Right hindlimb (tissue), 1 donor: ENCODE measurements at places on chromosomes 16 and 17.

GRCh38 chr16:77711775-77712174, 10.5 kb upstream of the NUDT7 start:
- no peak for DNase-seq

GRCh38 chr17:82704886-82705285, 6.4 kb upstream of the RAB40B start:
- no peak for DNase-seq

- DNase-seq = no peak
Measured at GRCh38 chr17:13643180-13643579, 41.5 kb upstream of the HS3ST3A1 start.

DNA sequence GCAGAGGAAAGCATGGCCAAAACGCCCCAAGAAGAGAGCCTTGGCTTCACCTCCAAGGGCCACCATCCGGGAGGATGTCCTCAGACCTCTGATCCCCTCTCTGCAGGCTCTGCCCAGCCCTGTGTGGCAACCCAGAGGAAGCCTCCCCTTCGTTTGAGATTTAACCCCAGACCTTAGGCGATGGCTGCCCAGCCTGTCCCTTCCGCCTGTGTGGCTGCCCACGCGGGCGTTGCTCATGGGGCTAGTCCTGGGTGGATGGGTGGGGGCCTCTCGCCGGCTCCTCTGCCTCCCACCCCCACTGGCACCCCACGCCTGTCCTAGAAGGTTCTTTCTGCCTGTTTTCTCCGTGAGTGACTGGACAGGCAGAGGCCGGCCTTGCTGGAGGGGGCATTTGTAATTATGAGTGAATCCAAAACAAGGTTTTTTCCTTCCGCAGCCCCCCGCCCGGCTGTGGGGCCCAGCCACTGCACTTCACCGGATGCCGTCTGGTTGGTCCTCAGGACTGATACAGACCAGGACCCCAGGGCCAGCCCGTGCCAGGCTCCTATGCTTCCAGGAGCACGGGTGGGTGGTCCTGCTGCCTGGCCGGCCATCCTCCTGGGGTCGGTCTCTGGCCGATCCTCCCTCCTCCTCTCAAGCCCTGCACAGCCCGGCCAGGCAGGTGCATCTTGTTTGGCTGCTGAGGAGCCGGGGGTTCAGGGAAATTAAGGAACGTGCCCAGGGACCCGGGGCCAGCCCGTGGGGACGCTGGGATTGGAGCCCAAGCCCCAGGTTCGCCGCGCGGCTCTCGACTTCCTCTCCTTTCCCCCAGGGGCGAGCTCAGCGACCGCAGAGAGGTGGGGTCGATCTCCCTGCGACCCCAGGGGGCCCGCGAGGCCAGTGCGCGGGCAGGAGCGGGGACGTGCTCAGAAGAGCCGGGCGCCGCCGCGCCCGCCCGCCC, at the start of gene TMEM235:
Gene TMEM235 (plus strand): TSS at position 636 of the 940 bp plus-strand sequence. CDS start 393 bp downstream, outside the sequence.
- no peak for DNase-seq

DNA sequence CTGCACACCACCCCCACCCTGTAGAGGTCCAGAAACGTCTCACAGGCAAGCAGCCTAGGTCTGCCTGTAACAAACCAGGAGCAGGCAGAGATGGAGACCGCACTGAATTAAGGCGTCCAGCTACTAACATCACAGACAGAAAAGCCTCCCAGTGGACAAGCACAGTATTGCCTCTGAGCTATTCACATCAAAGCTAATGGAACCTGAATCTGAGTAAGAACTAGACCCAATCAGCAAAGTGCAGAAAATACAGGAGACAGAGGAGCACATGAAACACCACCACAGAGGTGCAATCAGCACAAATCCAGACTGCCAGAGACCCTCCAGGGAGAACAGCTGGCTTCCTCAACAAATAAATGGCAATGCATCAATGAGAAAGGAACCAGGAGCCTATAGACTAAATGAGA, 22.2 kb upstream of the PEMT start:
- peak; percentile 68 for DNase-seq

DNA sequence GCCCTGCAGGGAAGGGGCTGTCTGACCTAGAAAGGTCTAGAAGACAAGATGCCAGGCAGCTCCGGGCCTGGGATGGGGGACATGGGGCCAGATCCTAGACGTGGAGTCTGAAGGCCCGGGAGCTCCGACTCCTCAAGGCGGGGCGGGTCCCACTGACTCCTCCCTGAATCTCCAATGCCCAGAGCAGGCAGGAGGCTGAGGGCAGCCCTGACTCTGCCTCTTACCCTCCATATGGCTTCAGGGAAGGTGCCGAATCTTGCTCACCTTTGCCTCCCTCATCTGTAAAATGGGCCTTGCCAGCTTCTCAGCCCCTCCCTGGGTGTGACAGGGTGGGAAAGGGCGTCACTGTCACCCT, 14.8 kb downstream of the VASN start:
- peak; percentile 65 for DNase-seq

DNA sequence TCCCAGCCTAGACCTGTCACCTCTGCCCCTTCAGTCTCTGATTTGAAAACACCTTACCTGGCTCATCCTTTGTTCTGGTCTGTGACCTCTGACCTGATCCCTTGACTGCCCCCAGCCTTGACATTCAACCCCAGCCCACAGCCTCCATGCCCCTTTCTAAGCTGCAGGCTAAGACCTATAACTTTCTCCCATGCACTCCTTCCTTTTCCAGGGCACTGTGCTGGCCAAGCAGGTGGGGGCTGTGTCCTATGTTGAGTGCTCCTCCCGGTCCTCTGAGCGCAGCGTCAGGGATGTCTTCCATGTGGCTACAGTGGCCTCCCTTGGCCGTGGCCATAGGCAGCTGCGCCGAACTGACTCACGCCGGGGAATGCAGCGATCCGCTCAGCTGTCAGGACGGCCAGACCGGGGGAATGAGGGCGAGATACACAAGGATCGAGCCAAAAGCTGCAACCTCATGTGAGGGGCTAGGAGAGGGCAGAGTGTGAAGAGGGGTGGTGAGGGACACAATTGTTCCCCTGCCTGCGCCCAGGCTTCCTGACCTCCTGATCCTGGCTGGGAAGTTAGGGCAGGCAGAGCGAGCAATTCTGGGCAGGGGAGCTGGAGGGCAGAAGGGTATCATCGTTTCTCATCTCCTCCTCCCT, 3.3 kb downstream of the RND2 start:
- no peak for DNase-seq

DNA sequence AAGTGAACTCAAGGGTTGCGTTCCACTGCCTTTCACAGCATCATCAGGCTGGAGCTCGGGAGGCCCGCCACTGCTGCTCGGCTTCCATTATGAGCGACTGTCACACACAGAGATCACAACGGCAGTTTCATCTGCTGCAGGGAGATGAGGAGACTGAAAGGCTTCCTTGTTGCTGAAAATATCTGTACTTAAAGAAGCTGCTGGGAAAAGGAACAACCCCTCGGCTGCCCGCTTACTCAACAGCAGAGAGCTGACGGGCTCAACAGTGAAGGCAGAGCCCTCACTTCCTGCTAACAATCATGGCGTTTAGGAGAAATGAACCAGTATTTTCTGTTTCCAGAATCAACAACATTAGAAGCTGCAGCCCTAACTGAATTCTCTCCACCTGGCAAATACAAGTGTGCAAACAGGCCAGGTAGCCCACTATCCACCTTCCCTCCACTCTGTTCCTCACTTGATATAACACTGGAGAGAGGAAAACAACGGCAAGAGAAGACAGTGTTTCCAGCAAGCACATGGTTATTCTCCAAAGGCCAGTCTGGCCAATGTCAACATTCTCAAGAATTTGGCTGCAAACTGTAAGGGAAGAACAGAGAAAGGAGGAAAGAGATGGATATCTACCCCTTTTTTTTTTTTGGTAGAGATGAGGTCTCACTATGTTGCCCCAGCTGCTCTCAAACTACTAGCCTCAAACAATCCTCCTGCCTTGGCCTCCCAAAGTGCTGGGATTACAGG, 33.7 kb downstream of the MBTPS1 start:
- DNase-seq = no peak

DNA sequence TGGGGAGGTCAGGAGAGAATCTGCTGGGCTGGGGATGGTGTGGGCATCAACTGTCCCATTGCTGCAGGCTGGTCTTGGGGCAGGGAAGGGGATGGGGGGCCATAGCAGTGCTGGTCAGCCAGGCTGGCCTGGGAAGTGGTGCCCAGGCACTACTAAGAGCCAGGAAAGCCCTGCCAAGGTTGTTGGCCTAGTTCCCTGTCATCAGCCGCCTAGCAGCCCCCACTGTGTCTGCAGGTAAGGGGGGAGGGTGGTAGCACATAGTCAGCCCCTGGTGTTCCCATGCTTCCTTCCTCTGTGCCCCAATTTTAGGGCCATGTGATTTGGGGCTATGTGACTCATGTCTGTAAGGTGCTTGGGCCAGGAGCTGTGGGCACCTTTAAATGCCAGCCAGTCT, 17.8 kb downstream of the GJD3 start:
- no peak for DNase-seq

GRCh38 chr16:89378947-89379771, 111.2 kb downstream of the ANKRD11 start:
- no peak for DNase-seq

- DNase-seq = no peak
Measured at GRCh38 chr17:49288388-49288787, 57.8 kb upstream of the PHOSPHO1 start.

DNA sequence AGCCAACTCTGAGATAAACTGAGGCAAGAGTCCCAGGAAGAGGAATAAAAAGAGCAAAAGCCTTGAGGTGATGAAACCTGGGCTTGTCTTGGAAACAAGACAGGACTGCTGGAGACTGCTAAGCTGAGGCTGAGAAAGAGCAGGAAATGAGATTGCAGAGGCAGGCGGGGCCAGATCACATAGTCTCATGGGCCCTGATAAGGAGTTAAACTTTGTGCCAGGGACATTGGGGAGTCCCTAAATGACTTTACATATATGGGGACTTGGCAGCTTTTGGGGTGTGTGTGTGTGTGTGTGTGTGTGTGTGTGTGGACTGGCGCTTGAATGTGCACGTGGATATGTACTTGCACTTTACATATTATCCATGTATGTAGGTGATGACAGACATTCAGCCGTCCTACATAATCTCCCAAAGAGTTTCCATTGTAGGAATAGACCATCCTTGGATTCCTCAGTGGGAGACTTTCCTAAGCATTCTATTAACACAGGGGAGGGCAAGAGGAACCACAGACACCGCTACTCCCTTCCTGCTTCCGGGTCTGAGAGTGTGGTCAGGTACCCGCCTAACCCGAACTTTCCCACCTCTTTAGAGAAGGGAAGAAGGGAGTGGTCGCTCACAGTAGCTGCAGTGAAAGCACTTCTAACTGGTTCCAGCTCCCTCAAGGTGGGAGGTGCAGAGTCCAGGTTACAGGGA, 123.1 kb downstream of the LYRM1 start:
- no peak for DNase-seq

- DNase-seq = no peak
Measured at GRCh38 chr16:2496223-2497115, 17.3 kb upstream of the ATP6V0C start.

GRCh38 chr17:8126491-8127066, 2.7 kb upstream of the HES7 start:
- peak; percentile 74 for DNase-seq

GRCh38 chr17:73470316-73470826, 158.6 kb upstream of the CDC42EP4 start:
- no peak for DNase-seq

DNA sequence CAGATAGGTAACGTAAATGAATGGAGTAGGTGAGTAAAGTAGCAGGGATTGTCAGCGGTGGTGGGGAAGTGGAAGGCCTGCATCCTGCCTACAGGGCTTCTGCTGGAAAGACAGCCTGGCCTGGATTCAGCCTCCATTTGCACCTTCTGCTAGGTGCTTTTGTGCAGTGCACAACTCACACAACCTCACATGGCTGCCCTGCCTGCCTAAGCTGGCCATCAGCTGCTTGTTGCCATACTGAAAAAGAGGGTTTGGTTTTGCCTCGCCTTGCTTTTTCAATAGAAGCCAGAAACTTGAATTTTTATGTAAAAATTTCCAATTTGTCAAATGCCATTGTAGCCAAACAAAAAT, 36.3 kb downstream of the SOST start:
- DNase-seq = no peak

- no peak for DNase-seq
Measured at GRCh38 chr17:15342460-15342859, 1.1 kb upstream of the TEKT3 start.

DNA sequence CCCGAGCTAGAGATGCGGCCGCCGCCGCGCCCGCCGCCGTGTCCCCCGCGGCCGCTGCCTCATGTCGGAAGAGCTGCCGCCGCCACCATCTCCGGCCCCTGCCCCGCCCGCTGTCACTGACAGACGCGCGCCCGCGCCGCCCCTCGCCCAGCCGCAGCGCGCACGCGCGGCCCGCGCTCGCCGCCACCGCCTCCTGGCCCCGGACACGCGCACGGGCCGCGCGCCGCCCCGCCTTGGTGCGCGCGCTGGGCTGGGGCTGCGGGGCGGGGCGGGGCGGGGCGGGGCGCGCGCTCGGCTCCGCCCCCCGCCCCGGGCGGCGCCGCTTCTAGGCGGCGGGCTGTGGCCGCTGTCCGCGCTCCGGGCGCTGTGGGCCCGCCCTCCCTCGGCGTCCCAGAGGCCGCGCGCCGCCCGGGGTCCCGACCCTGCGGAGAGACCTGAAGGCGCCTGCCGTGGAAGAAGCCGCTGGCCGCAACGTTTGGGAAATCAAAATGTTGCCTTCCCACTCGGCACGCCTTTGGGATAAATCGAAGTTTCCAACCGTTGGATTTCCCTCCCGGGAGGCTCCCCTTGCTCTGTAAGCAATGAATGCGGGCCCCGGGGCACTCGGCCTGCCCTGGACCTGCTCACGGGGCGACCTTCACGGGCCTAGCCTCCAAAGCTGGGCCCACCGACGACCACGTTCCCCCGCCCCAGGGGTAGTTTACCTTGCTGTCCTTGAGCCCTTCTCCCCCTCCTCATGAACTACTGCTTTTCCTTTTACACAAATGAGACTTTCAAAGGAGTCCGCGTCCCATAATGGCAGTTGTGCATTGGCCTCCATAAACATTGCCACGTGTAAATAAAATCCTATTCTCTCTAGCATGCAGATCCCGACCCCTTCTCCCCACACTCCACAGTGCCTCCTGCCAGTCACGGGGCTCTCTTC, at the start of gene ADCY9:
Gene ADCY9 (minus strand): TSS at position 118 of the 925 bp plus-strand sequence. CDS start 1,000 bp downstream, outside the sequence.
- peak; percentile 87 for DNase-seq

DNA sequence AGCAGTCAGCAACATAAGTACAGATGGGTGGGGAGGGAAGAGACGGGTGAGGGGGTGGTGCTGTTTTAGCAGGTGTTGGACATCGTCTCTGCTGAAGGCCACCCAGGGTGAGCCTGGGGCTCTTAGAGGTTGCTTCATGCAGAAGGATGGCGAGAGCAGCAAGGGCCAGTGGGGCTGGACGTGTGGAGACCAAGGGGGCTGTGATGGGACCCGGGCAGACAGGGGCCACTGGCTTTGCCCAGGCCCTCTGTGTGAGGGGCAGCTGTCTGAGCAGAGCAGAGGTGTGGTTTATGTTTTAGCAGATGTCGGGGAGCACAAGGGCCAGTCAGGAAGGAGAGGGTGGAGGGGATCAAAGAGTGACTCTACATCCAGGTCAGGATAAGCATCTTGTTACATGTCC, 4.8 kb downstream of the NARF start:
- DNase-seq = no peak

GRCh38 chr17:33628500-33629346, 335.6 kb upstream of the ASIC2 start:
- DNase-seq = no peak

- DNase-seq = no peak
Measured at GRCh38 chr16:24319126-24319814, 63.1 kb downstream of the CACNG3 start.
